ENCODE measurements at places on chromosomes 3 and 15.

DNA sequence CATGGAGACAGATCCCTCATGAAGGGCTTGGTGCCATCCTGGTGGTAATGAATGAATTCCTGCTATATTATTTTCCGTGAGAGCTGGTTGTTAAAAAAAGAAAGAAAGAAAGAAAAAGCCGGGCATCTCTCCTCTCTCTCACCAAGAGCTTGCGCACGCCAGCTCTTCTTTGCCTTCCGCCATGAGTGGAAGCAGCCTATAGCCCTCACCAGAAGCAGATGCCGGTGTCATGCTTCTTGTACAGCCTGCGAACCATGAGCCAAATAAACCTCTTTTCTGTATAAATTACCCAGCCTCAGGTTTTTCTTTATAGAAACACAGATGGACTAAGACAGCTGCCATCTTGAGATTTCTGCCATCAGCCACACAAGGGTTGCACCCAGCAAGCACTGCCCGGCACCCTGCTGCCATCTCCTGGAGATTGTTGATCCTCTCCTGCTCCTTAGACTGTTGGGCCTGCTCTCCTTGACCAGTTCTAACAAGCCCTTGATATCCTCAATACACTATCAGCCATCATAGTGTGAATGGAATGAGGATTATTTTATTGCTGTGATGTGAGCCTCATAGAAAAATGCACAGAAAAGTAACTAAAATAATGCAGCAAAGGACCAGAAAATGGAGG is 3.5 kb upstream of the AHSG start:
- DNase-seq = no peak

GRCh38 chr15:74884428-74885223 is 5.2 kb upstream of the MPI start:
- no peak for DNase-seq

DNA sequence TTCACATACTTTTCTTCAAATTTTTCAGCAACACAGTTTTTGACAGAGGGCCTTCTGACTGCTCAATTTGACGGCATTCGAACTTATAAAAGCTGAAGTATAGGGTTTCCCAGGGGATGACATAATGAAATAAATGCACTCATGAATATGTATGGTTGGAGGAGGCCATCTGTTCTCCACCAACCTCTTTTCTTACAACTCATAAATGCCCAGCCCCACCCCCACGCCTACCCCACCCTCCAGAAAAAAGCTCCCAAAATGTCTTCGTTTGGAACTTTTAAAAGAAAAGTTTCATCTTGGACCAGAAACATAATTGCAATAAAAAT is 211.6 kb upstream of the LRRN1 start:
- DNase-seq = no peak

DNA sequence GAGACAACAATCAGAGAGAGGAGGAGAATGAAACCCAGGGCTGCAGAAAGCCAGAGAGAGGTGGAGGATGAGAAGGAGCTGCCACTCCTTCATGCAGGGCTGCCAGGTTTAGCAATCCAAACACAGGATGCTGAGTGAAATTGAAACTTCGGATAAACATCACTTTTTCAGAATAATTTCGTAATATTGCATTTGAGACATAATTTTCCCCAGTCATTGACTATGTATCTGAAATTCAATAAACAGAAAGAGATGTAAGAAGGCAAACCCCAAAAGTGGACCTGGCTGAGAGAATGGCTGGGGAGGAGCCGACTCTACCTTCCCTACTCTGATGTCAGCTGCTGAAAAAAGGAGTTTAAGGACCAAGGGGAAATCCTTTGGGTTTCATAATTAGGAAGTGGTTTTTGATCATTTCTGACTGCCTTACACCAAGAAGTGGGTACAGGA is 33.8 kb downstream of the SLC9A9 start:
- DNase-seq = no peak

DNA sequence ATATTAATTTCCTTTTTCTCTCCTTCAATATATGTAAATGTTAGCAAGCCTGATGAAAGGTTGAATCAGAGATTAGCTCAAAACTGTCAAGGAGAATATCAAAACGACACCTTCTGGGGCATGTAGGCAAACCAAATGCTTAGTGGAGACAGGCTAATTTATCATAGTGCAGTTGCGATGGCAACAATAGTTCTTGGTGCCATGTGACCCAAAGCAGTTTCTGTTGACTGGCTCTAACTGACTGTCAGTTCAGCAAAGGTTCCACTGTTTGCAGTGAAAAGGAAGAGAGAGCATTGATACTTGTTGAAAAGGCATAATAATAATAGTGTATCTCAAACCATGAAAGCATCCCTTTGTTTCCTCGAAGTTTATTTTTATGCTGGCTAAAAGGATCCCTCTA is 513.9 kb downstream of the NLGN1 start:
- DNase-seq = no peak

DNA sequence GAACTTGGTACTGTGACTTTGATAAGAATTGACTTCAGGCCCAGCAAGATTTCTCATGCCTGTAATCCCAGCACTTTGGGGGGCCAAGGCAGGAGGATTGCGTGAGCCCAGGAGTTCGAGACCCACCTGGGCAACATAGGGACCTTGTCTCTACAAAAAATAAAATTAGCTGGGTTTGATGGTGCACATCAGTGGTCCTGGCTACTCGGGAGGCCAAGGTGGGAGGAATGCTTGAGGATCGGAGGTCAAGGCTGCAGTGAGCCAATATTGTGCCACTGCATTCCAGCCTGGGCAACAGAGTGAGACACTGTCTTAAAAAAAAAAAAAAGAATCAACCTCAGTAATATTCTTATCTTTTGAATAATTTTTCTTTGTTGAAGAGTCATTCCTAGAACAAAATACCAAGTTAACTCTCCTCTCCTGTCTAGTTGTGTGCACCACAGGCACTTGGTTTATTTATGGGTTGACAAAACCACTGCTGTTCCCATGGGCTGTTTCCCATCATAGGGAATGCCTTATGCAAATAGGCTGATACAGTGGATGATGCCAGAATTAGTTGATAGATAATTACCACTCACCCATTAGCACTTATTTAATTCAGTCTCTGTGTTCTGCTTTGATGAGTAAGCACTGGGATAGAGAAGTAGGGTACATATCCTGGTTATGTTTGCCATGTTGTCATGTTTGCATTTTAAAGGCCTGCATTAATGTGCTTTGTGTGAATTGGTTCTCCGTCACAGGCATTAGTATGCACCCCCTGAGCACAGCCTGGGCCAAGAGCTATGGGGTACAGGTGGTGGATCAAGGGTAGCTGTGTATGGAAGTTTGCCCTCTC is 32.9 kb downstream of the TRAK1 start:
- no peak for DNase-seq

- no peak for DNase-seq
Measured at GRCh38 chr3:66838704-66839103, 159.4 kb upstream of the KBTBD8 start.

DNA sequence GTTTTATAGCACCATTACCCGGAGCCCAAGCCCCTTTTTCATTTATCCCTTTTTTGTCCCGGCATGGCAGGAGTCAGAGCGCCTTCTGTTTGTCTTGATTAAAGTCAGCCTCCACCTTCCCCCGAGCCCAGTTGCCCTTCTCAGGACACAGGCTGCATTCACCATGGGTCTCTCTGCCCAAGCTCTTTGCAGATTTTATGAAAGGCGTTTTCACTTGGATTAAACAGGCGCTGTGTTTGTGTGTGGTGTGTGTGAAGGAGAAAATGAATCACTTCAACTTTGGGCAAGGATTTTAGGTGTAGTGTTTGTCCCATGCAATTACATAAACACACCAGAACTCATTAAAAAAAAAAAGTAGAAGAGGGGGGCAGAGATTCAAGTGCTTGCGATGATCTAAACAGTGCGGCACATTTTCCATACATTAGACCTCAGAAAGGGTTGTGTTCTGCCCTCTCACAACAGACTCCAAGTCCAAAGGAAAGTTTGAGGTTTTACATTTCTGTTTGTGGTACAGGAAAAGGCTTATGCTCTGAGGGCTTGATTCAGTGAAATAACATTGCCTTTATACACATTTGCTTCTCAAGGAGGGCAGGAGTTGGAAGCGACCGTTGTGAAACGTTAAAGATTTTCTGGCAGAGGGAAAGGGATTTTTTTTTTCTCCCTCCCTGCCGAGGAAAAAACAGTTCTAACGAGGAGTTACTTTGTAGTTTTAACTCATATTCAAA is 14.5 kb upstream of the IL16 start:
- DNase-seq = no peak

DNA sequence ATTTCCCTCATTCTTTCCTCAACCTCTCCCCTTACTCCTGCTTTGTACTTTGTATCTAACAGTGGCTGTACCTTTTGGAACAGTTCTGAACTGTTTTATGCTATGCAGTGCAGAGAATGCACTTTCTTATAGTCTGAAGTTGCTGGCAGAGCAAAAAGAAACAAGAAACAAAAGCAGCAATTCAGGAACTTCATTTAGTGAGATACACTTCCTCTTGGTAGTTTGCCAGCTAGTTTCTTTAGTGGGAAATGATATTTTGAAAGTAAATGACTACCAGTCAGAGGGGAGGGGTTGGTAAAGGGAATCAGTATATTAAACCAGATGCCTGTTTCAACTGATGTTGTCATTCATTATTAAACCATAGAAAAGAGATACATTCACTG is 55.0 kb upstream of the CHD2 start:
- DNase-seq = no peak

GRCh38 chr3:16377196-16377595 is 112.2 kb downstream of the OXNAD1 start:
- no peak for DNase-seq

GRCh38 chr3:129424185-129424841 is 4.1 kb downstream of the EFCAB12 start:
- DNase-seq = no peak

GRCh38 chr3:126731044-126731443 is 27.0 kb downstream of the CHCHD6 start:
- DNase-seq = no peak

DNA sequence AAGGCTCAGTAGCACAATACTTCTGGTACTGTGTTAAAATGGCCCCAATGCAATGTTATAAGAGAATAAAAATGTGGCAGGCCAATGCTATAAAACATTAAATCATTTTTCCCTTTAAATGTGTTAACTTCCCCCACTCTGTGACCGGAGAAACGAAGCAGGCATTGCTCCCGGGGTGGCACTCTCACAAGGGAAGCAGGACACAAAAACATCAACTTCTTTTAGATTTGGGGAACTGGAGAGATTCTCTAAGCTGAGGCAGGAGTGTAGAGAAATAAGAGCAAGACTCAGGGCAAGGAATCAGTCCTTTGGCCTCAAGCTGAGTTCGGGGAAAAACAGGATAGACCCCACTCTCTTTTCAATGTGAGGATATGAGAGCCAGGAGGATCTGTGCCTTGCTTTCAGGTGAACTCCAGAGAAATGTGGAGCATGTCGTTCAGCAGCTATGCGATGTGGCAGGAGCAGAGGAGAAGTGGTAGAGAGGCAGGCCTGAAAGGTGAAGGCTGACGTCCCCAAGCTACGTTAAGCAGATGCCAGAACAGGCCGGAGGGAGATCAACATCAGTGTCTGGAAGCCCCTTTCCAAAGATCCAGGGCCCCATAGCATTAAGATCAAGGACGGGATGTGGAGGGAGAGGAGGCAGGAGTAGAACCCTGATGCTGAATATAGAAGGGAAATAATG is 160.2 kb downstream of the PLD1 start:
- DNase-seq = no peak

- no peak for DNase-seq
Measured at GRCh38 chr3:3074551-3075257, 35.5 kb downstream of the IL5RA start.

DNA sequence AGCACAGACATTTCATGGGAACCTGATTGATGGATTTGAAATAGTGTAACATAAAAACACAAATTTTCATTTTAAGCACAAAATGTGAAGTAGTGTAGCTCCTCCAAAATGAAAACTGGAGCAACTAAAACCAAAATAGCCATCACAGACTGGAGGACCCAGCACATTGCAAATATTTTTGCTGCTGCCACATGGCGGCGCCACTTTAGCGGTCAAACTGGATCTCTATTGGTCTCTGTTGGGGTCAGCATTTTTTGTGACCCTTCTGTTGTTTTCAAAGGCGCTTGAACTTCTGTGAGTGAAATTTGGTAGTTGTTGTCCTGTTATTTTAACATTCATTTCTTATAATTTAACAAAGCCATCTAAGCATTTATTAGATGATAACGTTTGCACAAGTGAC is 259.9 kb downstream of the IL20RB start:
- no peak for DNase-seq

- no peak for DNase-seq
Measured at GRCh38 chr3:24165603-24165982, 220.5 kb downstream of the NR1D2 start.

DNA sequence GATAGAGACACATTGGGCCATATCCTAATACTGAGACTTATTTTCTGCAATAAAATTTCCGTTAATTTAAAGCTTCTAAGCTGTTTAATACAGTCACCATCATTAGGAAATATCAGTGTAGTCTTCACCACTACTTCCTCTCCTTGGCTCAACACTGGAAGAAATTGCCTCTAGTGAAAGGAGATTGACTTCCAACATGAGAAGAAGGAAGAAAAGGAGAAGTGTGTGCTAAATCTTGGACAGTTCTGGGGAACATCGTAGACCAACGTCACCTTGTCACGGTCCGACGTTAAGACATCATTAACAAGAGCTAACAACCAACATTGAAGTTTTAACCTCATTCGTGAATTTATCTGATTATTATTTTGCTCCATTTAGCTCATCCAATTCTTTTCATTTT is 987.0 kb upstream of the CFAP20DC start:
- no peak for DNase-seq

DNA sequence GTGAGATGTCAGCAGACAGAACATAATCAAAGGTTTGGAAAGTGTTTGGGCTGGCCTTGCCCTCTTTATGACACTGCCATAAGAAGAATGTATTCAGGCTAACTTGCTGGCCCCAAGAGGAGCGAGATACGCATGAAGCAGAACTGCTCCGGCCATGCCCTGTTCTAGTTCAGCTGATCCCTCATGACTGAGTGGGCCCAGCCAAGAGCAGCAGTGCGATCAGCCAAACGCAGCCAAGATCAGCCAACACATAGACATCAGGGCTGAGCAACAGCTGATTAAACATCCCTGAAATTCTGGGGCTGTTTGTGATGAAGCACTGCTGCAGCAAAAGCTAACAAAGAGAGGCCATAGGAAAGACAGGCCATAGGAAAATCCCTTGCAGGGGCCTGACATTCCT is 24.1 kb downstream of the POMGNT2 start:
- no peak for DNase-seq

- DNase-seq = no peak
Measured at GRCh38 chr3:182516597-182517336, 276.5 kb upstream of the ATP11B start.

- DNase-seq = no peak
Measured at GRCh38 chr3:64131725-64132469, 93.4 kb downstream of the PRICKLE2 start.

DNA sequence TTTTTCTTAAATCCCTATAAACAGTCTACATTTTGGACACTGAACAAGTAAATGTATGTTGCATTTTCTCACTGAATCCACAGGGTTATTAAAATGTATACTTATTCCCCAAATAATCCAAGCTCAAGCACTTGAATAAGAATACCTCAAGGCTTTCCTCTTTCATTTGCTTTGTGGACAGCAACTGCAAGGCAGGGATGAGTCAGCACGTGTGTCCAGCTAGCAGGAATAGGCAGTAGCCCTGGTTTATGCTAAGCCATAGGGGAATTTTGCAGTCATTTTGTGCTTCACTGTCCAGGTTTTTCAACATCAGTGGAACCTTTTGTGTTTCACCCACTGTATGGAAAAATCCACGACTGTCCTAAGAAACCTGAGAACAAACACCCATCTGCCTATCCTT is 96.7 kb upstream of the KCNMB2 start:
- DNase-seq = no peak

- no peak for DNase-seq
Measured at GRCh38 chr3:146343551-146343950, 92.6 kb upstream of the PLSCR4 start.
